ENCODE measurements at places on chromosomes 7 and 10.

- DNase-seq, result no peak
Observed at GRCh38 chr7:44565097-44565794, 8.5 kb downstream of the DDX56 start.

- DNase-seq, result no peak
Observed at GRCh38 chr10:109974504-109975191, 33.1 kb upstream of the ADD3 start.

DNA sequence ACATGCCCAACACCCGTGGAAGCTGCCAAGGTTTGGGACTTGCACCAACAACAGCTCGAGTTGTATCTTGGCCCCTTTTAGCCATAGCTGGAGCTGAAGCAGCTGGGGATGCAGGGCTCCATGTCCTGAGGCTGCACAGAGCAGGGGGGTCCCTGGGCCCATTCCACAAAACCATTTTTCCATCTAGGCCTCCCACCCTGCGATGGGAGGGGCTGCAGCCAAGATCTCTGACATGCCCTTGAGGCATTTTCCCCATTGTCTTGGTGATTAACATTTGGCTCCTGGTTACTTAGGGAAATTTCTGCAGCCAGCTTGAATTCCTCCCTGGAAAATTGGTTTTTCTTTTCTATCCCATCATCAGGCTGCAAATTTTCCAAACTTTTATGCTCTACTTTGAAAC is 637.8 kb upstream of the VSTM2A start:
- DNase-seq, result no peak

DNA sequence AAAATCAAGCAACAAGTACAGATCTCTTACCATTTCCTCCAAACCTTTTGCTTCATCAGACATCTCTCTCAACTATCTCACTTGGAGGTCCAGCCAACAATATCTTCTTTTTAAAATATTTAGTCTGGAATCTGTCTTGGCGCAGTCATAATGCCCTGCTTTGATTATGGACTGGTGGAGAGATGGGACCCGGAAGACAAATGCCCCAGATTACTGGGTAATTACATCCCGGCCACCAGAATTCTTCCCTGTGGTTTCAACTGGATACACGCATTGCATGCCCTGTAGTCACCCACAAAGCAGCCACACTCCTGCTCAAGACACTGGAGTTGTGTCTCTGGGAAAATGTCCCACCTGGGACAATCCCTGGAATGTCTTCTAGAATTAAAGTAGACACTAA is 65.5 kb downstream of the BPGM start:
- no peak for DNase-seq

DNA sequence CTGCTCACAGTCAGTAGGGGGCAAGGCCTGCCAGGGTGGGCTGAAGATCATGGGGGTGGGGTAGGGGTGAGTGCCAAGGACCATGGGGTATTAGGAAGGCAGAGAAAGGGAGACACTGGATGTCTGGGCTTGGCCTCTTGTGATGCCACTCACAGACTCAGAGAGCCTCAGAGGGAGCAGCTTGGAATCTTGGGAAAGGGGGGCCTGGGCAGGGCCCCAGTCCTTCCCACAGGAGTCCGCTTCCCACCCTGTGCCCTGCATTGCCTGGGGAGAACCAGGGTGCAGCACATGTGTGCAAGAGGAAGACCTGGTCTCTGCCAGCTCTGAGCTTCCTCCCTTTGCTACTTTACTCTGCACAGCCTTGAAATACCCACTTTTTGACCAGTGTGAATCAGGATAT is 4.3 kb downstream of the ADCY1 start:
- DNase-seq, result no peak

DNA sequence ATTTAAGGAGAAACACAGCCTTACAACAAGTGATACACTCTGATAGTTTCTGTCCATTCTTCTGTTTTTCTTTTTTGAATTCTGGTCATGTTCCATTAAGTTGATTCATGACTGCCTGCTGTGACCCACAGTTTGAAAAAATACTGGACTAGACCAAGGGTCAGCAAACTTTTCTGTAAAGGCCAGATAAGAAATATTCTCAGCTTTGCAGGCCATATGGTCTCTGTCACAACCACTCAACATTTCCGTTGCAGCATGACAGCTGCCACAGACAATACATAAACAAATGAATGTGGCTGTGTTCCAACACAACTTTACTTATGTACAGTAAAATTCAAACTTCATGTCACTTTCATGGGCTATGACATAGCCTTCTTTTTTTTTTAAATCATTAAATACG is 156.7 kb downstream of the PLXNA4 start:
- DNase-seq, result no peak

All from epithelial cell of prostate (primary cell).